ENCODE measurements at places on chromosomes 7 and 10.

GRCh38 chr7:44073664-44074348, 8.4 kb upstream of the PGAM2 start:
- DNase-seq: peak; percentile 61

DNA sequence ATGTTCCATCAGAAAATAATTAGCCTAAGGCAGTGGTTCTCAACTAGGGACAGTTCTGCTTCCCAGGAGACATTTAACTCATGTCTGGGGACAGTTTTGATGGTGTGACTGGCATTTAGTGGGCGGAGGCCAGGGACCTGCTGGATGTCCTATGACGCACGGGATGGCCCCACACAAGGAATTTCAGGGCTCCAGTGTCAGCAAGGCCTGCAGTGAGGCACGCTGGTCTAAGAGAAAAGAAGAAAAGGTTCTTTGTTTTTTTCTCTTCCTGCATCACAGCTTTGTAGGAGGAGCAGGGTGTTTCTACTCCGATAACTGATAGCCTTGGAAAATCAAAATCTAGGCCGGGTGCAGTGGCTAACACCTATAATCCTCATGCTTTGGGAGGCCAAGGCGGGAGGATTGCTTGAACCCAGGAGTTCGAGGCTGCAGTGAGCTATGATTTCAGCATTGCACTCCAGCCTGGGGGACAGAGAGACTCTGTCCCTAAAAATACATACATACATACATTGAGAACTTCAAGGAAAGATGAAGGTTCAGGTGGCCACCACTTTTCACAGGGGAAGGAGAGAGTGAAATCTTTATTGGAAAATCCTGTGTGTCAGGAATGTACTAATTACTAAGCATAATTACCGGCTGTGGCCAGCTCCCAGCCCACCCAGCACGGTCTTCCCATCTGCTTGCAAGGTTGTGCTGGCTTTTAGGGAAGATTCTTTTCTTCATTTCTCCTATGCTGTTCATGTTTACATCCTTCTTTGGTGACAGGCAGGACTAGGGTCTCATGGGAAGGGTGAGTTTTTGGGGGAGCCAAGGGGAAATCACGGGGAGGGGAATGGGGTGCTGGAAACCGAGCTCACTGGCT, 150.4 kb downstream of the ACTR3B start:
- no peak for DNase-seq

GRCh38 chr10:111347386-111348013, 270.7 kb downstream of the ADRA2A start:
- no peak for DNase-seq

DNA sequence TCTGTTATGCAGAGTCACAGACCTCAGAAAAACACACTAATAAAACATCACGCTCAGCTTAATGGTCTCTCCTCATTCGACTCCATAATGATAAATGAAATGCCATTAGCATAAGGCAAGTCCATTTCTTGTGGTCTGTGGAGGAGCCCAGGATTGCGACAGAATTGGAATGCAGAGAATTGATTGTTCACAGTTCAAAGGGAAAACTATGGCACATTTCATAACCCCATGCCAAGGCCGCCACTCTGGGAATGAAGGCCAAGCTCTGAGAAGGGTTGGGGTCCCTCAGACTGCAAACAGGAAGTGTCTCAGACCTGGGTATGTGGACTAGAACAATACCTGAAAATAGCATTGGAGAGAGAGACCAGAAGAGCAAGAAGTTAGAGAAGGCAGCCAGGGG, 398.9 kb downstream of the ADRA2A start:
- peak; percentile 3 for DNase-seq

DNA sequence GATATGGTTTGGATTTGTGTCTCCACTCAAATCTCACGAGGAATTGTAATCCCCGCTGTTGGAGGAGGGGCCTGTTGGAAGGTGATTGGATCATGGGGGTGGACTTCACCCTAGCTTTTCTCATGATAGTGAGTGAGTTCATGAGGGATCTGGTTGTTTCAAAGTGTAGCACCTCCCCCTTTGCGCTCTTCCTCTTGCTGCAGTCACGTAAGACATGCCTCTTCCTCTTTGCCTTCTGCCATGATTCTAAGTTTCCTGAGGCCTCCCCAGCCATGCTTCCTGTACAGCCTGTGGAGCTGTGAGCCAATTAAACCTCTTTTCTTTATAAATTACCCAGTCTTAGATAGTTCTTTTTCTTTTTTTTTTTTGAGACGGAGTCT, 17.1 kb downstream of the CDNF start:
- no peak for DNase-seq

GRCh38 chr7:67711706-67712105, 715.1 kb downstream of the TYW1 start:
- DNase-seq: no peak

DNA sequence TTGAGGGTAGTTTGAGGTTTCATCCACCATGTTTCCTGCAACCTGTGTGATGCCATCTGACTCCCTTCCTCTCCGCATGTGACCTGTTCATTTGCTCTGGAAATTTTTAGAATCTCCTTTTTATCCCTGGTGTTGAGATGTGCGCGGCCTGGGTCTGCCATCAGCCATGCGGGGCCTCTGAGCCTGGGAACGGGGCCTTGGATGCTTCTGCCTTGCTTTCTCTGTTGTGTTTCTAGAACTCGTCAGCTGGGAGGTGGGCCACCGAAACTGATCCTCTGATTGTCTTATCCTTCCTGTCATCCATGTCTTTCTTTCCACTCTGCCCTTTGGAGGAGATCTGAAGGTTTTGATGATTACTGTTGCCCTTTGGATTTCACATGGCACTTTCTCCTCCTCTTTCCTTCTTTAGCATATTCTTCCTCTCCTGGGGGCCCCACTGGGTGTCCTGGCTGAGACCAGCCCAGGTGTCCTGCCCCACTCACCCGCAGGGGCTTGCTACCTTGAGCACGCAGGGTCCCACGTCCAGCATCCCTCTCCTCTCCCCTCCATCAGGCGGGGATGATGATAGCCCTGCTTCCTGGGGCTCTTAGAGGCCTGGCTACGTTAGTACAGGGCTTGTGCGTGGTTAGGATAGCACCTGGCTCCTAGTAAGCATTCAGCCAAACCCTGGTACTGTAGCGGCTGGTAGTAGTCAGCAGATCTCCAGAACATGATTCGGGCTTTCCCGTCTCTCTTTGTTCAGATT, 29.9 kb downstream of the PPP2R2D start:
- no peak for DNase-seq

- peak; percentile 44 for DNase-seq
Observed at GRCh38 chr10:103466734-103467133, 8.0 kb upstream of the CALHM1 start.

DNA sequence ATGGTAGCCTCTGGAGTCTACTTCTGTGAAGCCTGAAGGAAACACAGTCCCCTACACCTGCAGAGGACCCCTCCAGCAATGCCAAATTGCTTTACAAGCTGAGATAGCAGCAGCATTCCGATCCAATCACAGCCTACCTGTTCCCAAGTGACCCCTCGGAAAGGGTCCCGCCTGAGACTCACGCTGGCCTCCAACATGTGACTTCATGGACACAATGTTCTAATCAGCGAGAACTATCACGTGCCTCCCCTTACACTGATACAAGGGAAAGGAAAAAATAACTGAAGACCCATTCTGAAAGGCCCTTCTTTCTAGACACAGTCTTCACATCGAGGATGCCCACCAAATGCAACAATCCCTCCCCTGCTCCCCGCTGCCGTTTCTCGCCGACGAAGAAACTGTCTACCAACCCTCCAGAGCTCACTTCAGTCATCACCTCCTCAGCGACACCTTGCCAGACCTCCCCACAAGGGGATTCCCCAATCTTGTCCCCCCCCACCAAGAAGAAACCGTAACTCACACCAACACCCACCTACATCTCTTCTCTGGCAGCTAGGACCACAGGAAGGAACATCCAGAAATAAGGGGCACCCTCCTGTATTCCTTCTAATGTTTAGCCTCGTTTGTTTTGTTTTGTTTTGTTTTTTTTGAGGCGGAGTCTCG, 1.8 kb downstream of the SNX8 start:
- no peak for DNase-seq

GRCh38 chr7:3207387-3207902, 93.6 kb upstream of the SDK1 start:
- DNase-seq: no peak

GRCh38 chr7:147857152-147858140, 733.1 kb upstream of the C7orf33 start:
- DNase-seq: no peak

GRCh38 chr10:11050301-11051287, 32.9 kb downstream of the CELF2 start:
- DNase-seq: no peak

Data from fibroblast of skin of back (primary cell).